ENCODE measurements at places on chromosomes 7 and 10.
A peak's percentile ranks its signal among the peaks of the same experiment; 100 is the strongest.

DNA sequence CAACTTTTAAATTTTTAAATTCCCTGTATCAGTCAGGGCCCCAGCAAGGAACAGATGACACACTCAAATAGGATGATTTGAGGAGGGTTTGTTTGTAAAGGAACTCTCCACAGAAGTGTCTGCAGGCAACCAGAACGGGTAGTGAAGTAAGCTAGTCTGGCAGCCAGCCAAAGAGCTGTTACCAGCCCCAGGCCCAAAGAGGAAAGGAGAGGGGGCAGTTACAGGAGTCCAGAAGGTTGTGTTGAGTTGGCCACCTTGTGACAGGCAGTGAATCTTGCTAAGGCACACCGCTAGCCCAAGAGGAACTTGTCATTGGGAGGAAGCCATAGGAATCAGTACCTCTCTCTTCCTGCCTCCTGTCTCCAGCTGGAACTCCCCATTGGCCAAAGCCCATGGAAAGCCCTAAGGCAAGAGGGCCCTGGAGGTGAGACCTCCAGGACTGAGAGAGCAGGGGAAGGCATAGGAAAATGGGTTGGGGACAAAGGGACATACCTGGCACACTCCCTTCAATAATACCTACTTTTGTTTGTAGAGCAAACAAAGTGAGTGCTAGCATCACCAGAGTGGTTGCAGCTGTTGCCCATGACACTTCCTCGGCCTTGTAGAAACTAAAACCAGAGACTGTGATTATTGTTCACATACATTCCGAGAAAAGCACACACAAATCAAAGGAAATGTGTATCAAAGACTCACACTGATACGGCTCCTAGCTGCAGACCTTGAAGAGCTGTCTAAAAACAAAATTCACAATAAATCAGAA is 25.4 kb upstream of the GATAD1 start:
- DNase-seq = no peak

DNA sequence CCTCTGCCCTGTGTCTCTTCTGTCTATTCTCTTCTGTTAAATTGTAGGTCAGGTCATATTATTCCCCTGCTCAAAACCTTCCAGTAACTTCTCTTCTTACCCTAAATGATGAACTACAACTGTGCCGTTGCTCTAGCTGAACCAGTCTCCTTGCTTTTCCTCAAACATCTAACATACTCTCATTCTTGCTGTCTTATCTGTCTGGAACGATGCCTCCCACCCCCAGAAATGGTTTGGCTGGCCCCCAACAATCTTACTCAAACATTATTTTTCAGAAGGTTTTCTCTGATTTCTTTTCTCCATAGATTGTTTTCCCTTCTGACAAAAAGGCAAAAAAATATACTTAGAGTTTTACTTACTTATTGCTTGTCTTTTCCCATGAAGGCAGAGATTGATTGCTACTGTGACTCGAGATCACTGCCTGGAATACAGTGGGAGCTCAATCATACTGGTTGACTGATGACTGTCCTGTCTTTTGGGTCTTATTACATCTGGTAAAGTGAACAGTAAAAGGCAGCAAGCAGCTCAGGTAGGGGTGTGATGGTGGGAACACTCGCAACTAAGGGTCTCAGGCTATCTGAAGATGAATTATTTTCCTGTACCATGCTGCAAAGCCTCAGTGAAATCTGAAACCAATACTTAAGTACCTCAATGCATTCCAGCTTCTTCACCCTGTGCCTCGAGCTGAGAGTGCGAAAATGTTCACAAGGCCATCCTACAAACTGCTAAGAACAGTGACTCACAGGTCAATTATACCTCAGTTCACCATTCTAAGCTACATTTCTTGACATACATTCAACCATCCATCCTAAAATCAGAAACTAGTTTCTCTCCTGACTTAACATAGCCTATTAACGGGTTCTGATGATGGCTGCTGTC is 67.6 kb downstream of the DNMBP start:
- DNase-seq = no peak

- DNase-seq = no peak
Measured at GRCh38 chr7:2719007-2719406, 31.0 kb downstream of the AMZ1 start.

DNA sequence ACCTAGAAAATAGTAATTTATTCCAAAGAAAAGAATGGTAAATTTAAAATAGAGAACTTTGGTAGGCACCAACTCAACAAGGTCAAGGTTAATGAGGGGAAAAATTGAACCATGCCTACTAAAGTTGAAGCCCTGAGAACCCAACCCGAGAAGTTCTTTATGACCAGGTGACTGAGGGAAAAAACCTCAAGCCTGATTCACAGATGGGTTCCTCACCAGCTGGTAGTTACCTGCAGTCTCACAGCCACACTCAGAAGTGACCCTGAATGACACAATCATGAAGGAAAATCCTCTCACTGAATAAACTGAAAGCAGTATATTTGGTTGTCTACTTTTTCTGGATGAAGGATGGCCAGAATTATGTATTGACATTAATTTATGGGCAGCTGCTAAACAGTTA is 7.0 kb downstream of the C10orf67 start:
- DNase-seq = no peak

DNA sequence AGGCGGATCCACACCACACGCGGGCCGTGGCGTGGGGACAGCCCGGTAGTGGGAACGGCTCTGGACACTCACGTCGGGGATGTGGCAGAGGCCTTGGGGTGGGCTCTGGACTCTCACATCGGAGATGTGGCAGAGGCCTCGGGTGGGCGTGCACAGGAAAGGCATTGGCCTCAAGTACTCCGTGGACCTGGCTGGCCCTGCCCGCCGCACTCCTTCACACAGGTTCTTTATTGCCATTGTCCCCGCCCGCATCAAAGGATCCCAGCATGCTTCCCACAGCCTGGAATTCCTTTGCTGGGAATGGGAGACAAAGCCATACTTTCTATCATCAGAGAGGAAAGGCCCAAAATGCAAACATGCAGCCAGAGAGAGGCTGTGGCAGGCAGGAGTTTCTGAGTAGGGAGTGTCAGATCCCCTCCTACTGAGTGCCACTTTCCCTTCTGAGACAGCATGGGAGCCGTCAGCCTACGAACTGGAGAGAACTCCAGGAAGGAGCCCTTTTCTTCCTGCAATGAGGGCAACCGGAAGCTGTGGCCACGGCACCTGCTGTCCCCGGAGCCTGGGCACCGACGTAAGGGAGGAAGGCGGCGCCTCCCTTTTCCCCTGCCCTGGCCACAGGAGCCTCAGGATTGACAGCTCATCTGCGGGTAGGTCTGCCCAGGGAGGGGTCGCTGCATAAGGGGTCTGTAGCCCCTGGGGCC is 51.5 kb downstream of the RBM17 start:
- DNase-seq = no peak

- DNase-seq = no peak
Measured at GRCh38 chr10:69295027-69295636, 16.8 kb downstream of the HK1 start.

- no peak for DNase-seq
Measured at GRCh38 chr7:149830997-149831740, 7.0 kb upstream of the ZNF862 start.

- DNase-seq = no peak
Measured at GRCh38 chr10:31393844-31394243, 74.8 kb downstream of the ZEB1 start.

GRCh38 chr10:71398976-71399375 is 2.3 kb downstream of the CDH23 start:
- DNase-seq = no peak

DNA sequence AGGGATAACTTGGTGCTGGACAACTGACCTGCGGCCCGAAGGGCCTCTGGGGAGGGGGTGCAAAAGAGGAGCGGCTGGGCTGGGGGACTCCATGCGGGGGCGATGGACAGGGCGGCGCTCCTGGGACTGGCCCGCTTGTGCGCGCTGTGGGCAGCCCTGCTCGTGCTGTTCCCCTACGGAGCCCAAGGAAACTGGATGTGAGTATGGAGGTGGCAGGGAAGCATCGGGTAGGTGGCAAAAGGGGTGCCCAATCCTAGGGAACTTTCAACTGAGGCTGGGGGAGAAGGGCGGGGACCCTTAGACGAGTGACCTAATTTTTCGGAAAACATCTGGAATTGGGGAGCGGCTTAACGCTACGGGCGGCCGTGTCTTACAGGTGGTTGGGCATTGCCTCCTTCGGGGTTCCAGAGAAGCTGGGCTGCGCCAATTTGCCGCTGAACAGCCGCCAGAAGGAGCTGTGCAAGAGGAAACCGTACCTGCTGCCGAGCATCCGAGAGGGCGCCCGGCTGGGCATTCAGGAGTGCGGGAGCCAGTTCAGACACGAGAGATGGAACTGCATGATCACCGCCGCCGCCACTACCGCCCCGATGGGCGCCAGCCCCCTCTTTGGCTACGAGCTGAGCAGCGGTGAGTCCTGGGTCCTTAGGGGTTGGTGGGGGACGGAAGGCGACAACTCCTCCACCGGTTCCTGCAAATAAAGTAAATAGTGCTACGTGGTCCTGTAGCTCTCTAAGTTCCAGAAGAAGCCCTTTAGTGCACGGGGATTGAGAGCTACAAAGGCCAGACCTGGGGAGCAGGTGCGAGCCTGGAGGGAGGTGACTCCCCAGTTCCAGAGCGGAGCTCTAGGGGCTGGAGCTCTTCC is 622 bp downstream of the WNT16 start:
- peak; percentile 35 for DNase-seq

DNA sequence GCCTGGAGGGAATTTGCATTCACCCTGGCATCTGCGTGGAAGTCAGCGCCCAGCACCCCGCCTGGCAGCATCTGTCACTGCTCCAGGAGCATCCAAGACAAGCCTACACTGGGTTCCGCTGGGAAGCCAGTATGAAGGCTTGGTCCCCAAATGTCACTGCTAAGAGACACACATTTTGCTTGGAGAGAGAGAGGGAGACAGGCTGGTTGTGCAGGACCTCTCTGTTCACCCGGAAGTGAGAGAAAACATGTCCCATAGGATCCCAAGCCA is 119.5 kb downstream of the SEC23IP start:
- DNase-seq = no peak

GRCh38 chr10:77504873-77505257 is 132.7 kb downstream of the KCNMA1 start:
- DNase-seq = peak; percentile 86
